GM19239 (cell line): ENCODE measurements at places on chromosomes 11 and 22.

DNA sequence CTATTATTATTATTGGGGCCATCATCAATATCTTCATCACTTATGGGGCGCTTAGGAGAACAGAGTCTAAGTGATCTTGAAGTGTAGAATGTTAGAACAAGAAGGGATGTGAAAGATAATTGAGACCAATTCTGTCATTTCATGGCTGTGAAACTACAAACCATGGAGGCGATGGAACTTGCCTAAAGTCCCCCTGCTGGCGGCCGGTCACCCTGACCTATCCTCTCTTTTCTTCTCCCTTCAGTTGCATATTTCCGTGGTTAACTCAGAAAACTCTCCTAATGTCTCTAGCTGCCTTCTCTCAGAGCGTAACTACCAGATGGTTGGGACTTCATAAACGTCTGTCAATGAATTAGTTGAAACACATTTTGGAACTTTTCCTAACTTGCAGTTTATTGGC, 6.6 kb upstream of the OR4B1 start:
- no peak for DNase-seq

DNA sequence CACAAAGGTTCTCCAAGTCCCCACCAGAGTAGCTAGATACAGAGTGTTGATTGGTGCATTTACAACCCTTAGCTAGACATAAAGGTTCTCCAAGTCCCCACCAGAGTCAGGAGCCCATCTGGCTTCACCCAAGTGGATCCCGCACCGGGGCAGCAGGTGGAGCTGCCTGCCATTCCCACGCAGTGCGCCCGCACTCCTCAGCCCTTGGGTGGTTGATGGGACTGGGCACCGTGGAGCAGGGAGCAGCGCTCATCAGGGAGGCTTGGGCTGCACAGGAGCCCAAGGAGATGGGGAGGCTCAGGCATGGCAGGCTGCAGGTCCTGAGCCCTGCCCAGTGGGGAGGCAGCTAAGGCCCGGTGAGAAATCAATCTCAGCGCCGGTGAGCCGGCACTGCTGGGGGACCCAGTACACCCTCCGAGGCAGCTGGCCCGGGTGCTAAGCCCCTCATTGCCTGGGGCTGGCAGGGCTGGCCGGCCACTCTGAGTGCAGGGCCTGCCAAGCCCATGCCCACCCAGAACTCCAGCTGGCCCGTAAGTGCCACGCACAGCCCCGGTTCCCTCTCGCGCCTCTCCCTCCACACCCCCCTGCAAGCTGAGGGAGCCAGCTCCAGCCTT, 404.1 kb downstream of the METTL15 start:
- DNase-seq = no peak

DNA sequence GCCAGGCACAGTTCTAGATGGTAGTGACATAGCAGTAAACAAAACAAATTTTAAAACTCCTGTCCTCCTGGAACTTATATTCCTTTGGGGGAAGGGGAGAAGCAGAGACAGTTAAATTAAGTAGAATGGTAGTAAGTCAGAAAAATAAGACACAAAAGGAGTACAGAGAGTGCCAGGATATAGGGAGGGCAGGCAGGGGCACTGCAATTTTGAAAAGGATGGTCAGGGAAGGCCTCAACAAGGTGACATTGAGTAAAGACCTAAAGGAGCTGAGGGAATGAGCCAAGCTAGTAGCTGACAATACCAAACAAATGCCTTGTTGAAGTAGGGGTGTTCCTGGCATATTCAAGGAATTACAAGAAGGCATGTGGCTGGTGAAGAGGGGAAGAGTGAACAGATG, 10.2 kb downstream of the NUP160 start:
- DNase-seq = no peak

DNA sequence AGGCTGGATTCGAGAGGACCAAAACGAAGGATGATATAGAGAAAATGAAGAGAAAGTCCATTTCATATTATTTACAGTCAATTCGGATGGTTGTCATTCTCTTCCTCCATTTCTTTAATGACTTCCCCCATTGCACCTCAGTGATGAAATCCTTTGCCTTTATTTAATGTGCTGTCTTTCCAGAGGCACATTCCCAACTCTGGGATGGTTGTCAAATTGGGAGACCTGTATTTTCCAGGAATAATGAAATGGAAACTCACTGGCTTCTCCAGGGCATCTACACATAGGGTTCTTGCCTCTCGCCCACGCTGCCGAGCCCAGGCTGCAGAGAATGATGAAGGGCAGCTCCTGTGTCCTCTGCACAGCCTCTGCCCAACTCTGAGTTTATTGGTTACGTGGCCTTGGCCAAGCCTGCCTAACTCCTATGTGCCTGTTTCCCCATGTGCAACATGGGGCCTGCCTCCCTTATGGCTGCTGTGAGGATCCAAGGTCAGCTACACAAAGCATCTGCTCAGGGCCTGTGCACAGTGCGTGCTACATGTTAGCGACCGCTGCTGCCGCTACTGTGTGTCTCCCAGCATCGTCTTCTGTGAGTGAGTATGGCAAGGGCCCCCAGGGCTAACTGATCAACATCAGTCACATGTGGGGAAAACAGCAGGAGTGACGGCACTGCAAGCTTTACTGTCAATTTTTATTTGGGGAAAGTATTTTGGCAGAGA, 81.5 kb upstream of the BID start:
- no peak for DNase-seq

- DNase-seq = no peak
These were observed 10.7 kb downstream of the TSPAN18 start for GRCh38 chr11:44737245-44738085.

- no peak for DNase-seq
These were observed 15.9 kb downstream of the PICALM start for GRCh38 chr11:86052693-86053641.

GRCh38 chr11:536841-537621, at the start of gene LRRC56:
Gene LRRC56, plus strand, starts transcription at chr11:537527. Its CDS starts 3,158 bp downstream, at chr11:540685.
- peak; percentile 99 for DNase-seq

- no peak for DNase-seq
These were observed 1.9 kb upstream of the ROBO4 start for GRCh38 chr11:124899383-124900145.

GRCh38 chr11:73454987-73455386, 78.8 kb downstream of the RELT start:
- DNase-seq = no peak

DNA sequence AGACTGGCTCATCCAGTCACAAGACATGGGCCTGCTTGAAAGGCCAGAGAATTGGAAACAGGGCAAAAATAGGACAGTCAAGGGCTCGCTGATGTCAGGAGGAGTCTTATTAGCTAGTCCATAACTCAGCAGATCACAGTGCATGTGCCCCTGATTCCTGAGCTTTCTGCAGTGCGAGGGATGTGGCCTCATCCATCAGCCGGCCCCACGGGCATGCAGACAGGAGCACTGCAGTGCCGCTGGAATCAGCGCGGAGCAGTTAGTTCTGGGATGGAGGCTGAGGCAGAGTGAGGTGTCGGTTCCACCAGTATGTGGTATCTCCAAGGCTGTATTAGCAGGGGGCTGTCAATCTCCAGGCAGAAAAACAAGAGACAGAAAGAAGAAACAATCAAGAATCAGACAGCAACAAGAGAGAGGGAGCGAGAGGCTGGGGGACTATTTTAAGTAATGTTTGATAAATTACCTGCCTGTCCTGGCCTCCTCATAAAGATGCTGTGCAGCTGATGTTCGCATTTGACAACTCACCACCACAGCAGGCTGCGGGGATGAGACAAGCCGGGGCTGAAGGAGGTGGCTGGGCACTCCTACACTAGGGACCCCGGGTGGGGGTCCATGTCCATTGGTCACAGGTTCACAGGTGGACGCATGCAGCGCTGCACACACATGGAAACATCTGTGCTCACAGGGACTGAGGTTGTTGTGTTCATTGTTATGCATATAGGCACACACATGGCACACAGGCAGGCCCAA, 167.2 kb downstream of the TRIM29 start:
- DNase-seq = no peak

DNA sequence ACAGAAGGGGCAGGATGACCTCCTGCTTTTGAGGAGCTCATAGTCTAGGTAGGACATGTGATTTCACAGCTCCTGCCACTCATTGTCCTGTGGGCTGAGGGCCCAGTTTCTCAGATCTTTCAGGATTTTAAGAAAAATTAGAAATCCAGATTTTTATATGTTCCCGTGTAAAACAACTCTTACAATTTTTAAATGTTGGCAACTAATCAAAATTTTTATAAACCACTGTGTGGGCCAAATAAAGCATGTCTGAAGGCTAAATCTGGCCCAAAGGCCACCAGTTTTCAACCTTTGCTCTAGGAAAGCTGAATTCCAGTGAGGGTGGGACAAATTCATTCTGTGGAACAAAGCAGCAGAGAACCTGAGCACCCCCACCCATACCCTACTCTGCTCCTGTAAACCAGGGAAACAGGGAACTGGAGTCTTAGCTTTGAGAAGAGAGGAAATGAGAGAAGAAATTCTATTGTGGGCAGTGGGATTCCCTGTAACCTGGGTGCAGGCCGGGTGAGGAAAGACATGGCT, 20.6 kb downstream of the LRRC32 start:
- DNase-seq = no peak
